ENCODE measurements at places on chromosomes 3 and 15.

DNA sequence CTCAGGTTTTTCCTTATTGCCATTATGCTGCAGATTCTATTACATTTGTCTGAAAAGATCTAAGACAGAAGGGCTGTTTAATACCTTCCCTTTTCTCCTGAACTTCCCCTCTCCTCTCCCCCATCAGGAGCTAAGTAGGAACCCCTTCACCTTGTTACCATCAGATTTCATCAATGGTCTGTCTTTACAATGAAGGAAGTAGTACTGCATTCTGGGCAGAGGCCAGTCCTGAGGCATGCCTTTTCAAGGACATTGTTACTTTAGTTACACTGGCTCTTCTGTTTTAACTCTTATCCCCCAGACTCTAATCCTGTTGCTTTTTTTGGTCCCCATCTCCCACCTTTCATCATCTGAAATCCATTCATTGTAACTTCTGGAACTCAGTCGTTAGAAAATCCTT, 8.1 kb downstream of the CTNNB1 start:
- no peak for DNase-seq

DNA sequence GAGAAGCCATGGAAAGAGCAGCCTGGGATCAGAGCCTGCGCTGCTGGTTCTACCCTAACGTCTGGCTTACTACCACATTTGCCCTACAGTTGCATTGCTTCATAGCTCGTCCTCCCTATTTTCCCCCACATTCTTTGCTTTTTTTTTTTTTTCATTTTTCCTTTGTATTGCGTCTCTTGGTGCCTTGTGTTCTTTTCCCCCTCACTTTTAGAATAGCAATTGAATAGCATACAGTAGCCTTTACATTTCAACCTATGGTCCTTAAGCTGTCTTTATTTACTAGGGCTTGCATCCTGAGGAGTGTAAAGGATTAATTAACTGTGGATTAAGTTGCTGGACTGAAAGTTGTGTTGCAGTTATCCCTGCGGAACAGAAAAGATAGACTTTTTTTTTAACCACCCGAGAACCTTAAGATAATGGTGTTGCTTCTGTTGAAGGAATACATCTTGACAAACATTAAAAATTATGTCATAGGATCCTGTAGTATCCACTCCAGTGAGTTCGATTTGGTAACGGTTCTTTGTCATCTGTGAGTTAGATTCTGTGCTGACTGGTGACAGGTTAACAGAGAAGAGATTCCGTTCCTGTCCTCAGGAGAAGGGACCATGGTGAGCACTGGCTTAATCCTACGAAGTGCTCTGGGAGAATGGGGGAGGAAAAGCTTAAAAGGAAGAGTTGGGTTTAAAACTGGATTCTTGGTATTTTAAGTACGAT, 417.4 kb upstream of the NAALADL2 start:
- no peak for DNase-seq

DNA sequence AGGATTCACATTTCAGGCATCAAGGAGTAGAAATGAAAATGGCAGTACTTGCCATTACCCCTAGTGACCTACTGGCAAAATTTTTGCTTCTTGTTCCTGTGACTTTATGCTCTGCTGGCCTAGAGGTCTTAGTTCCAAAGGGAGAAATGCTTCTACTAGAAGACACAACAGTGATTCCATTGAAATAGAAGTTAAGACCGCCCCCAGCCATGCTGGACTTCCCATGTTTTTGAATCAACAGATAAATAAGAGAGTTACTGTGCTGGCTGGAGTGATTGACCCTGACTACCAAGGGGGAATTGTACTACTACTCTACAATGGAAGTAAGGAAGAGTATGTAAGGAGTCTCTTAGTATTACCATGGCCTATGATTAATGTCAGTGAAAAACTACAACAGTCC, 196.2 kb upstream of the AZI2 start:
- no peak for DNase-seq

DNA sequence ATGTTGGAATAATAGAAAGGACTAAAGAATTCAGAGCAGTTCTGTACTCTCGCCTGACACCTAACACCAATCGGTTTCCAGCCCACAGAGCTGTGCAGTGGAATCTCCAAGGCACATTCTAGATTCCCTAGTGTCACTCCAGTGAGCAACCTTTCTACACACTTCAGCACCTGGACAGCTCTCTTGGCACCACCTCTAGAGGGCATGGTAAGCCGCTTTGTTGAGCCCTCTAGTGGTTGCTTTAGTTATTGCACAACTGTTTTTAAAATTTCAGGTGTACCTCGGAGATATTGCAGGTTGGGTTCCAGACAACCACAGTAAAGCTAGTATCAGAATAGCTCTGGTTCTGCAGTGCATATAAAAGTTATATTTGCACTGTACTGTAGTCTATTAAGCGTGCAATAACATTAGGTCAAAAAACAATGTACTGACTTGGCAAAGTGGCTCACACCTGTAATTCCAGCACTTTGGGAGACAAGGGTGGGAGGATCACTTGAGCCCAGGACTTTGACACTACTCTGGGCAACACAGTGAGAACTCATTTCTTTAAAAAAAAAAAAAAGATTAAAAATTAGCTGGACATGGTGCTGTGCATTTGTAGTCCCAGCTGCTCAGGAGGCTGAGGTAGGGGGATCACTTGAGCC, 26.5 kb upstream of the ERC2 start:
- DNase-seq = no peak

DNA sequence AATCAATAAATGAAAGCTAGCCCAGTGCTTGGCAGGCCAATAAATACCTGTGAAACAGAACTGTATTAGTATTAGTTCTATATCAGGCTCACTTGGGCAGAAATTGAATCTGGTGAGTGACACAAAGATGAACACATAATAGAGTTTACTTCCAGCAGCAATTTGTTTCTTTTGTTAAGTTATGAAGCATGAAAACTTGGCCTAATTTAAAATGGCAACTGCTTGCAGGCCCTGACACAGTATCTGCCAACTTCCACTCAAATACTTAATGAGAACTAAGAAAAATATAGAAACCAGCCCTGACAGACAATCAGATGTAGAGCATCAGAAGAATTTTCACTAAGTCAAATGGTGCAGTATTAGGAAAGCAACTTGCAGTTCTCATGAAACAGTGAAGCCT, 37.6 kb upstream of the LRIG1 start:
- DNase-seq = no peak

- no peak for DNase-seq
These were observed 295.4 kb upstream of the SATB1 start for GRCh38 chr3:18720543-18720942.

DNA sequence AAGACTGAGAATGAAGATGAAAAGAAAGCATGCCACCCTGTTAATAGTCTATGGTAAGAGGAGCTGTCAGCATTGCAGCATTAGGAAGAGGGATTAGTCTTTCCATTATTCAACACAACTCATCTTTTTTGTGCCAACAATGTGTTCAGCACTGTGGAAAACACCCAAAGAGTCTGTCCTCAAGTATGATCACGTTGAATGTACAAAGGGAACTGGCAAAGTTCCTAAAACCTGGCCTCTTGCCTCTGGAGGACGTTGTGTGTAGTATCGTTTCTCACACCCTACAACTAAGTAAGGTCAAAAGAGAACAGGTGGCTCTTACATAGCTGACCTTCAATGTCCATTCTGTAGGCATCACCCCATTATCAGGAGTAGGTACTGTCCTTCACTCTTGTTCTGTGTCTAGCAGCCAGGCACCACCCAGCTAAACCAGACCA, 147.9 kb upstream of the THBS1 start:
- no peak for DNase-seq

GRCh38 chr3:194265505-194265892, 85.6 kb downstream of the CPN2 start:
- DNase-seq = peak; percentile 95

DNA sequence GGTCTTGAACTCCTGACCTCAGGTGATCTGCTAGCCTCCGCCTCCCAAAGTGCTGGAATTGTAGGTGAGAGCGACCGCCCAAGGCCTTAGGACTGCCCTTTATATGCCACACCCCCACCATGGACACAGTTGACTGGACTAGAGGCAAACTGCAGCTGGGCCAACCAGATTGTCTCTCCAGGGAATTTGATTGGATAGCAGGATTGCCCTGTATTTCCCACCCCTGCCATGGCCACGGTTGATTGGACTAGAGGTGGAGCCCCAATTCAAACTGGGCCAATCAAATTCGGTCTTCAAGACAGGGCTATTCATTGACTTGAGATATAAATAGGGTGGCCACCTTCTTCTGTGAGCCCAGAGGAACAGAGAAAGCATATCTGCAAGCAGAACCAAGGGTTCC, 6.9 kb upstream of the CLPX start:
- no peak for DNase-seq

DNA sequence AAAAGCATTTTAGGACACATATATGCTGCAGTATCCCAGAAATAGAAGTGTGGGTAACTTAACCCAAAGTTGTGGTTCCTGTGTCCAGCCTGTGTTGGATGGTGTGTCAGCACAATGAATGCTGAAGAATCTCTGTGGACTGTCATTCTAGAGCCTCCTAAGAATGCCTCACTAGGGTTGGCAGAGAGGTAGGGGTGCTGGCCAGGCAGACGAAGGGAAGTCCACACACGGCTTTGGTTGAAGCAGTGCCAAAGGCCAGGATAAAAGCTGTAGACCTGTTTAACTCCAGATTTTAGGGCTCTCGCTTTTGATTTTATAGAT, 43.7 kb upstream of the TIPARP start:
- DNase-seq = no peak

DNA sequence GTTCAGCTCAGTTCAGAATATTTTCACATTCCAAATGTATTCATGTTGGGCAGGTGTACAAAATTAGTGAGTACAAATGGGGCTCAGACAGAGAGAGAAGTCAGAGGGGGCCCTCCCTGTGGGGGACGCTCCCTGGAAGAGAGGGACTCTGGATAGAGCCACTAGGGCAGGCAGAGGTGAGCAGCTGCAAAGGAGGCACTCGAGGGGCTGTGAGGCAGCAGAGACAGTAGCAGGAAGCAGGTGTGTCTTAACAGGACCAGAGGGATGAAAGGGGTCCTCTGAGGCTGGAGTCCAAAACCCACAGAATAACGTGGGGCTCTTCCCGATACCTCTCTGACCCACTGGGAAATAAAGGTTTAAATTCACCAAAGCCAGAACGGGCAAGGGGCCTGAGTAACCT, 127.1 kb downstream of the MEGF11 start:
- no peak for DNase-seq

- no peak for DNase-seq
These were observed 2.3 kb downstream of the LRRC28 start for GRCh38 chr15:99253381-99254090.

DNA sequence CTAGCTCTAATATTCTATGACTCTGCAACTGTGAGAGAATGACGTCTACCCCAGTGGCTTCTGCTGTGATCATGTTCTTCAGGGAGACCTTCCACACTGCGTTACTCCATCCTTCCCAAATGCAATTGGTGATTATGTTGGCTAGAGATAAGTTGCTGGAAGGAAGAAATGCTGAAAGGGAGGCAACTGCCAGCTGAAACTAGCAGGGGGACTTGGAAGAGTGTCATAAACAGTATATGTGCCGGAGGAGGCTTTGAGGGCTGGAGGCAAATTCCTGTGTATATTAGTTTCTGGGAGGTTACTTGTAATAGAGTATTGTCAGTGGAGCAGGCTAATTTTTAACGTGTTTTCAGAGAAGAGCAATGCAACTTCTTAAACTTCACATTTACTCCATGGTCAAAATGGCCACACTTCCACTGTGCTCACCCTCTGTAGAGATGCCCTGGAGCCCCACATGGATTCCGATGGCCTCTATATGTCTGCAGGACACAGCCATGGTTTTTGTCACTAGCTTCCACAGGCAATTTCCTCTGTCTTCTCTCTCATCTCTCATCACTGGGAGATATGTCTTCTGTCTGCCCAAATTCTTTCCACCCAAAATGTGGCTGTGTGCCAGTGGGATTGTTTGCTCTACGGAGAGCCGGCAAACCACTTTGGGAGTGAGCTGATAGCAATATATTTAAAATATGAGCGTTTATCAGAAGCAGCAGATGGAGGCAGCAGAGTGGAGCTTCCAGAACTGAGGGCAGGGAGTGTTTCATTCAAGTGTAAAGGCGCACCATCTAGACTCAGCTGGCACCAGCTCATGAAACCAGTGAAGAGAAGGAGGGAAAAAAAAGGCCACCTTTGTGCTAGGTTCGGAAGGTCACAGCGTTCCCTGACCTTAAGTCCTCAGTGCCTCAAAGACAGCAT, 13.3 kb upstream of the CD47 start:
- DNase-seq = no peak

DNA sequence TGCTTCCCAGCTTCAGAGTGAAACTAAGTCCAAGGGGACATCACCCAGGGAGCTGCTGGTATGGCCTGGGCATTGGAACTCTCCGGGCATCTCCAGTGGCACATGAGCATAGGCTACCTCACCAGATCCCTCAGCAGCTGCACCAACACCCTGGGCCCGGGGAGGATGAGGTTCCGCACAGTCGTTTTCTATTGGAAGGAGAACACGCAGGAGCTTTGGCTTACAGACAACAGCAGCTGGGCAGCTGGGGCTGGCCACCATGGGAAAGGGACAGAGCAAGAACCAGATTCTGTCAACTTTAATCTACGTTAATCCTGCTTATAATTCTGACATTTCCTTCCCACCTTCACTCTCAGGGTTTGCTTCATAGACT, 65.5 kb downstream of the MYO1E start:
- no peak for DNase-seq

GRCh38 chr3:59695860-59696259, 646.0 kb upstream of the CFAP20DC start:
- DNase-seq = no peak

DNA sequence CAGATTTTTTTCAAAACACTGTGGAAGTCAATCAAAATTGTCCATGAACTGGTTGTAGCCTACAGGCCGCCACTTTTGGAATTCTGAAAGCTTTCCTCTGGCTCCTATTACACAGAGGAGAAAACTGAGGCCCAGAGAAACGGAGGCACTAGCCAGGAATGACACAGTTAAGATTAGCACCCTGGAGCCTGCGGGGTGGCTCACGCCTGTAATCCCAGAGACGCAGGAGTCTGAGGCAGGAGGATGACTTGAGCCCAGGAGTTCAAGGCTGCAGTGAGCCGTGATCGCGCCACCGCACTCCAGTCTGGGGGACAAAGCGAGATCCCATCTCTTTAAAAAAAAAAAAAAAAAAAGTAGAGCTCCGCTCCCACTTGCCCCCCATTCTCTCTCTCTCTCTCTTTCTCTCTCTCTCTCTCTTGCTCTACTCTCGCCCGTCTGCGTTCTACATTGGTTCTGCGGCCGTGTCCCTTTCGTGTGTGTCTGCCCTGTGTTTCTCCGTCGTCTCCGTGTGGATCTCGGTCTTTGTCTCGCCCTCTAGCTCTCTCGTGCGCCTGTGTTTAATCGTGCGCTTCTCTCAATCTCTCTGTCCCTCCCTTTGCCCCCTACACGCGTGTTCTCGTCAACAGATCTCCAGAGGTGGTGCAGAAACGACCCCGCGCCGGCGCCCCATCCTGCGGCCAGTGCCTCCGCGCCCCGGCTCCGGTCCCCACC, 512 bp upstream of the TRH start:
- DNase-seq = no peak

DNA sequence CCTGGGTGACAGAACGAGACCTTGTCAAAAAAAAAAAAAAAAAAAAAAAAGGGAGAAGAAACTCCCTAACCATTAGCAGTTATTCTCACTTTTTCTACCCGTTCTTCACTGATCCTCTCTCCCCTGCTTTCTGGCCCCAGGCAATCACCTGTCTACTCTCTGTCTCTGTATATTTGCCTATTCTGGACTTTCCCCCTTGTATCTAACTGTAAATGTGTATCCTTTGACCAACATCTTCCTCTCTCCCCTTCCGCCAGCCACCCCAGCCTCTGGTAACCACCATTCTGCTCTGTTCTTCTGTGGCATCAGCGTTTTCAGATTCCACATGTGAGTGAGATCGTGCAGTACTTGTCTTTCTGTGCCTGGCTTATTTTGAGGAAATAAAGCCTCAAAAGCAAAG, 6.9 kb downstream of the CYFIP1 start:
- no peak for DNase-seq
